Small intestine (tissue), 16 donors: ENCODE measurements at places on chromosomes 3 and 15. TPM values are rescaled to one million over a fixed set of nuclear protein-coding genes. Genes with fewer than 3 reads are reported as not detected.

GRCh38 chr3:148221303-148221702 is 476.4 kb upstream of the AGTR1 start:
- no peaks in the 10 kb centered on the region for H3K27me3 ChIP-seq
- no peak overlapping the region for H3K27ac ChIP-seq
- DNase-seq, result no peak
- no peaks in the 10 kb centered on the region for H3K36me3 ChIP-seq

- no peak overlapping the region for H3K27ac ChIP-seq
- DNase-seq, result no peak
- H3K4me1 ChIP-seq, result no peaks in the 10 kb centered on the region
- H3K36me3 ChIP-seq, result no peaks in the 10 kb centered on the region
- H3K27me3 ChIP-seq, result no peaks in the 10 kb centered on the region
Measured at GRCh38 chr3:89847955-89848354, 740.5 kb downstream of the EPHA3 start.

DNA sequence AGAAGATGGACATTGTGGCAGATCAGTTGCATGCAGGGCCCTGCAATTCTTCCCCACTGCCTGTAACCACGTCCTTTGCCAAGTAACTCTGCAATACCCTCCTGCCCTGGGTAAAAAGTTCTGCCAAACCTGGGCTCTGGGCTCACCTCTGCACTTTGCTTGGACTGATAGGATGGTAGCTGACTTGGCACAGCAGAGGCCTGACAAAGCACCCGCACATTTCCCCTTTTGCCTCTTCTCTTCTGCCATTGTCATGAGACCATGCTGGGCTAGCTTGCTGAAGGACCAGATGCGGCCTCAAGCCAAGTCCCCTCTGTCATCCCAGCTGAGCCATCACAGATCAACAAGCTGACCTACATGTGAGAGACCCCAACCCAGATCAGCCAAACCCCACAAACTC is 122.4 kb downstream of the SMAD6 start:
- H3K36me3 ChIP-seq, result no peaks in the 10 kb centered on the region
- DNase-seq, result no peak
- no peak overlapping the region for H3K4me3 ChIP-seq
- H3K27ac ChIP-seq, result no peak overlapping the region

Gene CGNL1
- 5.1 TPM for polyA plus RNA-seq

Gene ARHGEF26
- 6.5 TPM for polyA plus RNA-seq

Gene INKA1
- 2.7 TPM for polyA plus RNA-seq
